Progenitor cell of endocrine pancreas (in vitro differentiated cells): ENCODE measurements at places on chromosomes 4 and X. TPM values are rescaled to one million over a fixed set of nuclear protein-coding genes. Genes with fewer than 3 reads are reported as not detected.

GRCh38 chrX:105307762-105308161, 87.3 kb upstream of the TEX13A start:
- no peak for DNase-seq
- H3K4me3 ChIP-seq: no peak overlapping the region
- no peak overlapping the region for H3K27ac ChIP-seq
- H3K36me3 ChIP-seq: no peaks in the 10 kb centered on the region
- H3K4me1 ChIP-seq: no peaks in the 10 kb centered on the region

DNA sequence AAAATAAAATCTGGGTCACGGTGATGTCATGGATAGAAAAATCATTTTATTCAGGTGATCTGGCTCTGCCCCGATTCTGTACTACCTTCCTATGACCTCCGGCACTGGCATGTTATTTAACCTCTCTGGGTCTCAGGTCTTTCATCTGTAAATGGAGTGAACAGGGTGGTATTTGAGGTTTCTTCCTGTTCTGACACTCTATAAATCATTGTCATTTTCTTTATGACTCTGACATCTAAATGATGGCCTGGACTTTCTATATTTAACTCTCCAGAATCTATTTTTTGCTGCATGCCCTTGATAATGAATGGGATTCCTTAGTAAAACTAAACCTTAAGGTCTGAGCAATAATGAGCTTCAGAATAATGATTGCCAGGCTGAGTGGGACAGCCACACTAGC, 422.0 kb upstream of the CNKSR2 start:
- no peaks in the 10 kb centered on the region for H3K36me3 ChIP-seq
- H3K27ac ChIP-seq: no peak overlapping the region
- H3K4me1 ChIP-seq: peaks cover 6% of the 10 kb centered on the region
- no peak overlapping the region for H3K4me3 ChIP-seq

The BEX5 gene
- total RNA-seq: 24.0 and 26.8 TPM in 2 replicates

GRCh38 chr4:141021397-141022110, 111.7 kb downstream of the RNF150 start:
- peak overlapping the region; percentile 25 for H3K27ac ChIP-seq
- H3K4me1 ChIP-seq: peaks cover 17% of the 10 kb centered on the region
- H3K36me3 ChIP-seq: peaks cover 4% of the 10 kb centered on the region
- no peaks in the 10 kb centered on the region for H3K27me3 ChIP-seq

DNA sequence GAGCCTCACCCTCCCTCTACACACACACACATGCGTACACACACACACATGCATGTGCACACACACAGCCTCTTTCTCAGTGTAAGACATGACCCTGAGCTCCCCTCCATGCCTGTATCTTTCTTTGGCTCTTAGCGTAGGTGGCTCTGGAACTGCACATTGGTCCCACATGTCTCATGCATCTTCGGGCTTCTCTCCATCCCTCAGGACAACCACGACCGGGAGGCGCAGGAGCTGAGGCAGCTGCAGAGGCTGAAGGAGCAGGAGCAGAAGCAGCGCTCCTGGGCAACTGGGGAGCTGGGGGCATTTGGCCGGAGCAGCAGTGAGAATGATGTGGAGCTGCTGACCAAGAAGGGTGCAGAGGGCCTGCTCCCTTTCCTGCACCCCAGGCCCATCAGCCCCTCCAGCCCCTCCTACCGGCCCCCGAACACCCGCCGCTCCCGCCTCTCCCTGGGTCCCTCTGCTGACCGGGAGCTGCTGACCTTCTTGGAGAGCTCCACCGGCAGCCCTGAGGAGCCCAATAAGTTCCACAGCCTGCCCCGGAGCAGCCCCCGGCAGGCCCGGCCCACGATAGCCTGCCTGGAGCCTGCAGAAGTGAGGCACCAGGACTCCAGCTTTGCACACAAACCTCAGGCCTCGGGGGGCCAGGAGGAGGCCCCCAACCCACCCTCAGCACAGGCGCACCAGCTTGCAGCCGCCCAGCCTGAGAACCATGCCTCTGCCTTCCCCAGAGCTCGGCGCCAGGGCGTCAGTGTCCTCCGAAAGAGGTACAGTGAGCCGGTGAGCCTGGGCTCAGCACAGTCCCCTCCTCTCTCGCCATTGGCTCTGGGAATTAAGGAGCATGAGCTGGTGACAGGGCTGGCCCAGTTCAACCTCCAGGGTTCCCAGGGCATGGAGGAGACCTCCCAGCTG, 38.6 kb downstream of the FHDC1 start:
- no peak overlapping the region for H3K4me3 ChIP-seq
- H3K27me3 ChIP-seq: no peaks in the 10 kb centered on the region
- no peak overlapping the region for H3K27ac ChIP-seq
- peaks cover 2% of the 10 kb centered on the region for H3K4me1 ChIP-seq
- DNase-seq: no peak

The NCAPG gene
- total RNA-seq: 17.9 and 22.0 TPM in 2 replicates

The RBBP7 gene
- total RNA-seq: 234 and 235 TPM in 2 replicates

The RIBC1 gene
- total RNA-seq: 3.2 and 3.4 TPM in 2 replicates

The CDX4 gene
- not detected in 2 replicates for total RNA-seq

- H3K4me3 ChIP-seq: no peak overlapping the region
- H3K36me3 ChIP-seq: no peaks in the 10 kb centered on the region
- H3K27me3 ChIP-seq: no peaks in the 10 kb centered on the region
- peaks cover 8% of the 10 kb centered on the region for H3K4me1 ChIP-seq
- no peak overlapping the region for H3K27ac ChIP-seq
Observed at GRCh38 chr4:14165222-14165920, 537.8 kb upstream of the BOD1L1 start.

DNA sequence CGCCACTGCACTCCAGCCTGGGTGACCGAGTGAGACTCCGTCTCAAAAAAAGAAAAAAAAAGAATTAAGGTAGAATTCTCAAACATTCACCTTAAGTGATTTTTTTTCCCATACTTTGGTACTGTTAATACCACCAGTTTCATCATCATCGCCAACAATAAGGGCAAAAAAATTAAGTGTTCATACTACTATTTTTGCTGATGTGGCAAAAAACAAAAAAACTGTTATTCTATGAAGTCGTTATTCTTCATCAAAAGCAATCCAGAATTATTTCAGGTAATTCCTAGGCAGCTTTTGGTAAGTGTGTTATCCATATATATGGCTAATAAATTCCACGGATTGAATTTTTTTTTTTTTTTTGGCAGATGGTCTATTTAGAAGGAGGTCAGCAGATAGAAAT, 85.7 kb downstream of the KCNIP4 start:
- H3K27ac ChIP-seq: no peak overlapping the region
- no peaks in the 10 kb centered on the region for H3K4me1 ChIP-seq
- no peak for DNase-seq
- H3K4me3 ChIP-seq: no peak overlapping the region
- no peaks in the 10 kb centered on the region for H3K27me3 ChIP-seq
- no peaks in the 10 kb centered on the region for H3K36me3 ChIP-seq

DNA sequence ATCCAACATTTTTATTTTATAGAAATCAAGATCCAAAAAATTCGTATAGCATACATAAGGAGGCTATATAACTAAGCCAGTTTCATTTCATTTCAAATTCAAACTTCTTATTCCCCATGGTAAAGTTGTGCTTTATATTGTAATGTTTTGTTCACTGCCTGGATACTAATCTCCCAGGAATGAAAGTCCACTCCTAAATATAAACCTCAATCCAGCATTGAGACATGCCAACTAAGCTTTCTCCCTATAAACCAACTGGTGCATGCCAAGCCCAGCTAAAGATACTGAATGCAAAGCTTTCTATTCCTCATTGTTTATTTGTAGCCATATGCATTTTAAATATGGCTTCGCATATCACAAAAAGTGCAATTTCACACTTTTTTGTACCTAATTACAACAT, 63.8 kb upstream of the INPP4B start:
- no peaks in the 10 kb centered on the region for H3K36me3 ChIP-seq
- H3K27me3 ChIP-seq: no peaks in the 10 kb centered on the region
- H3K4me1 ChIP-seq: no peaks in the 10 kb centered on the region
- no peak overlapping the region for H3K27ac ChIP-seq
- no peak overlapping the region for H3K4me3 ChIP-seq
- DNase-seq: no peak

DNA sequence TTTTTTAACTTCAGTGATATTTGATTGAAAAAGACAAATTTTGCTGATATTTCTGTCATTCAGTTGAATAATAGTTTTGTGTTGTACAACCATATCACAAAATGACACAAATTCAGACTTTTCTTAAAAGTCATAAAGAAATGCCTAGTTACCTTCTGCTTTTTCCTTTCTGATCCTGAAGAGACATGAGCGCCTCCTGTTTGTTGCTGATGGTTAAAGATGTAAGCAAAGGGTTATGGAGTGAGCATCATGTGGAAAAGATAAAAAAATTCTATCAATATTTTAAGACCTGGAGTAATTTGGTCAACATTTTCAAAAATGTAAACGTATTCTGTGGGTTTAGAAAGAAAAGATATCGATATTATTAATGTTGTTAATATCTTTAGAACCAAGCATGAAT, 669.9 kb upstream of the NR3C2 start:
- no peak overlapping the region for H3K4me3 ChIP-seq
- no peaks in the 10 kb centered on the region for H3K4me1 ChIP-seq
- no peak for DNase-seq
- peaks cover 17% of the 10 kb centered on the region for H3K27me3 ChIP-seq
- H3K36me3 ChIP-seq: no peaks in the 10 kb centered on the region

The GC gene
- total RNA-seq: 154 and 168 TPM in 2 replicates

DNA sequence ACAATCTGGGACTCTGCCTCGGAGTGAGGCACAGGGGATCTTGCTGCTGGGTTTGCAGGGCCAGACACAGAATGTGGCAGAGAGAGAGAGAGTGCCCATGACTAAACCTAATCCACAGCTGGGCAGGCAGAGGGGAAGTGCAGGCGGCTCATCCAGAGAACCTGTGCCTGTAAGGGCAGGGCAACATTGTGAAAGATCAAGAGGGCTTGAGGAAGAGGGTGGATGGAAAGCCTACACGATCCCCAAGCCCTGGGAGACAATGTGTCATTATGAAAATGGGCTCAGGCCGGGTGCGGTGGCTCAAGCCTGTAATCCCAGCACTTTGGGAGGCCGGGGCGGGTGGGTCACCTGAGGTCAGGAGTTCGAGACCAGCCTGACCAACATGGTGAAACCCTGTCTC, 40.6 kb upstream of the TENM3 start:
- peaks cover 5% of the 10 kb centered on the region for H3K27me3 ChIP-seq
- no peak for DNase-seq
- no peak overlapping the region for H3K4me3 ChIP-seq
- H3K4me1 ChIP-seq: peaks cover 3% of the 10 kb centered on the region

DNA sequence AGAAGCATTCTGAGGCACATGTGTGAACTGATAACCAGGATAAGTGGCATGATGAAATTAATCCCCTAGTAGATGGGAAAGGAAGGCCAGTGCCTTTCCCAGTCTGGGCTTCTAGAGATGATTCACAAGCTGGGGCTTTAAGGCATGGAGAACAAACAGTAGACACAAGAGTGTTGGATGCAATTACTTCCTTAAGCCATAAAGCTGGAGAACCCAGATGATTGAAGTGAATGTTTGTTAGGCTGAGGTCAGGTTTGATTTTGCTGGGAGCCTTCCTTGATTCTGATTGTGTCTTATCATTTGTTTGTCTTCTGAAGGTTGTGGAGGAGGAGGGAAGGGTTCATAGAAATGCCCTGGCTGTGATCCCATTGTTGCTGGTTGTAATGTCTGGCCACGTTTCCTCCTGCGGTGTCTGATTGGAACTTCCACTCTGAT, 125.2 kb downstream of the NHS start:
- no peak overlapping the region for H3K4me3 ChIP-seq
- H3K4me1 ChIP-seq: peaks cover 46% of the 10 kb centered on the region

The CRMP1 gene
- 17.6 and 18.2 TPM in 2 replicates for total RNA-seq

The RHOXF2 gene
- not detected in 2 replicates for total RNA-seq

- H3K27ac ChIP-seq: no peak overlapping the region
- no peaks in the 10 kb centered on the region for H3K4me1 ChIP-seq
- H3K36me3 ChIP-seq: no peaks in the 10 kb centered on the region
- no peak overlapping the region for H3K4me3 ChIP-seq
- no peaks in the 10 kb centered on the region for H3K27me3 ChIP-seq
Observed at GRCh38 chrX:45472968-45473367, 272.3 kb upstream of the DIPK2B start.

DNA sequence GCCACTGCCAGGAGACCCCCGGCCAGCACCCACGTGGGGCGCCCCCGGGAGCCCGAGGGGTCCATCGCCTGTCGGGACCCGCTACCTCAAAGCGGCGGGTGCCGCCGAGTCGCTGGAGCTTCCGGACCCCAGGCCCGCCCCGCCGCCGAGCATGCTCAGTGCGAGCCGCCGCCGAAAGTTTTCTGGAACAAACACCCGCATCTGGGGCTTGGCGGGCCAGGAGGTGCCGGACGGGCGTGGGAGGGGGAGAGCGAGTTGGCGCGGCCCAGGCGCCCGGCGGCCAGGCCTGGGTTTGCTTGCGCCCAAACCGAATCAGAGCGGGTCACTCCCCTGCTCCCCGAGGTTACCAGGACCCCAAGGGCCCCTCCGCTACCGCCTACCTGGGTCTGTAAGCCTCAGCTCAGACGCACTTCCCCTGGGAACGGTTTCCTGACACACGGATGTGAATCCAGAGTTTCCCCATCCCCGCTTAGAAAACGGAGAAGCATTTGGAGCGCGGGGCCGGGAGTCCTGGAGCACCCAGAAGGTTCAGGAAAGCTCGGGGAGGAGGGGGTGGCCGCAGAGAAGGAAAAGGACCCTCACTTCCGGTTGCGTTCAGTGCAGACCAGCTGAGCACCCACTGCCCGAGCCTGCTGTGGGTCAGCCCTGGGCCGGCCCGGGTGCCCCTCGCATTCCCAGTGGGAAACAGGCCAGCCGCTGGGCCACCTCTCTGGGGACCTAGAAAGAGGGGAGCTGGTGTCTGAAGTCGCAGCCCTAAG, at the start of gene EVC2:
TSS of gene EVC2 (minus strand) at position 111 of the 758 bp plus-strand sequence. CDS start at position 65, 46 bp downstream.
- peaks cover 23% of the 10 kb centered on the region for H3K4me1 ChIP-seq
- peaks cover 18% of the 10 kb centered on the region for H3K36me3 ChIP-seq
- no peaks in the 10 kb centered on the region for H3K27me3 ChIP-seq
- H3K4me3 ChIP-seq: peak within 1 kb of the TSS; percentile 78
- peak; percentile 55 for DNase-seq

The NHS gene
- 102 and 117 TPM in 2 replicates for total RNA-seq

The SMS gene
- total RNA-seq: 280 and 288 TPM in 2 replicates

- H3K36me3 ChIP-seq: no peaks in the 10 kb centered on the region
- no peaks in the 10 kb centered on the region for H3K27me3 ChIP-seq
- H3K4me1 ChIP-seq: peaks cover 5% of the 10 kb centered on the region
- H3K4me3 ChIP-seq: no peak overlapping the region
- no peak for DNase-seq
Observed at GRCh38 chr4:78720994-78721677, 55.0 kb upstream of the BMP2K start.

The KCND1 gene
- total RNA-seq: 8.0 and 8.2 TPM in 2 replicates

- H3K27me3 ChIP-seq: no peaks in the 10 kb centered on the region
- no peak for DNase-seq
- peaks cover 4% of the 10 kb centered on the region for H3K4me1 ChIP-seq
- no peak overlapping the region for H3K27ac ChIP-seq
Observed at GRCh38 chr4:107624024-107624423, 96.0 kb downstream of the PAPSS1 start.
